ENCODE measurements at places on chromosomes 7 and 10.

- ATAC-seq: no peak
Measured at GRCh38 chr10:1061930-1062774, 6.0 kb downstream of the WDR37 start.

GRCh38 chr10:29710128-29710527 lies 75.4 kb upstream of the SVIL start:
- no peak for ATAC-seq

DNA sequence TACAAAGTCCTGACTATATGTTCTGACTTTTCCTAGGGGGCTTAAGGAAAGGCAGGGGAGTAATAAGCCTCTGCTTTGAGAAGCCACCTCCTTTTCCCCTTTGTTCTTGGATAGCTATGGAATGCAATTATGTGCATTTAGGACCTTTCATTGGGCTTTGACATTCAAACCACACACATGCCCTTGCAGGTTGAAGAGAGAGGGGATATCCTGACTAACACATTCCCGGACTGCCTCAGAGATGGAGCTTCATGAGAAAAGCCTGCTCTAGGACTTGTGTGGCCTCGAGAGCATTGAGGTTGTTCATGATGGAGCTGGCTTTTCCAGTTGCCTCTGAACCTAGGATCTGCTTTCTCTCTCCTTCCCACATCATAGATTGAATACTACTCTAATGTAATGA lies 694.5 kb downstream of the LRMDA start:
- no peak for ATAC-seq

DNA sequence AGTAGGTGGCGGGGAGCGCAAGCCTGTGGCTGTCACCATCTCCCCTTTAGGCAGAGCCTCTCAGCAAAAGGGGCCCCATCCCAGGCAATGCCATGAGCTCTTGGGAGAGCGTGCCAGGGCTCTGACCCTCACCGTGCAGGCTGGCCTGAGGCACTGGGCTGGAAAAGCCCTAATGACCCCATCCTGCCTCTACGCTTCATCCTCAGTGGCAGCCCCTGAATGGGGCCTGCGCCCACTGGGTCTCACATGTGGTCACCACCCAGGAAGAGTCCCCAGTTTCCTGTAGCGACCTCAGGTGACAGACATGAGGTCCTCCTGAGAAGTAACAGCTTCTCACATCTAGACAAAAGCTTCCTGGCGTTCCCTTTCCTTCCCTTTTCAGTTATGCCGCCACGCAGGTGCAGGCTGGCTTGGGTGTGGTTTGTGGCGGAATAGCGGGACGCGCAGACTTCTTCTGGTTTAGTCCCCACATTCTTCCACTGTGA lies 59.2 kb downstream of the CLEC2L start:
- no peak for ATAC-seq

DNA sequence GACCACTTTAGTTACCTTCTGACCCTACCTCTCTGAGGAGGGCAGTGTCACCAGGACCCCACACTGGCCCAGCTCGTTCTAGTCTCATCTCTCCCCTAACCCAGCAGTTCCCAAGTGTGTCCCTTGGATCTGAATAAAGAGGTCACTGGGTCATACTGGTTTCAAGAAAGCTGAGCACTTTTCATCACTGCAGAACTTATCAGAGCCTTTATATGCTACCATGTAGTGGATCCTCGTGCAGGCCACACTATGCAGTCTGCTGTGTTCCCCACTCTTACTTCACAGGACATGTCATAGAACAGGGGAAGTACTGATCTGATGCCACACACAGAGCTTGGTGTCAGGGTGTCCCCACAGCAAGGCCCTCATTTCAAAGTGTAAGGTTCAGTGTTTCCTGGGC lies 113.8 kb downstream of the GFRA1 start:
- no peak for ATAC-seq

- no peak for ATAC-seq
Measured at GRCh38 chr7:82729172-82730030, 285.8 kb upstream of the CACNA2D1 start.

- no peak for ATAC-seq
Measured at GRCh38 chr10:127715782-127716378, 21.1 kb upstream of the FOXI2 start.

DNA sequence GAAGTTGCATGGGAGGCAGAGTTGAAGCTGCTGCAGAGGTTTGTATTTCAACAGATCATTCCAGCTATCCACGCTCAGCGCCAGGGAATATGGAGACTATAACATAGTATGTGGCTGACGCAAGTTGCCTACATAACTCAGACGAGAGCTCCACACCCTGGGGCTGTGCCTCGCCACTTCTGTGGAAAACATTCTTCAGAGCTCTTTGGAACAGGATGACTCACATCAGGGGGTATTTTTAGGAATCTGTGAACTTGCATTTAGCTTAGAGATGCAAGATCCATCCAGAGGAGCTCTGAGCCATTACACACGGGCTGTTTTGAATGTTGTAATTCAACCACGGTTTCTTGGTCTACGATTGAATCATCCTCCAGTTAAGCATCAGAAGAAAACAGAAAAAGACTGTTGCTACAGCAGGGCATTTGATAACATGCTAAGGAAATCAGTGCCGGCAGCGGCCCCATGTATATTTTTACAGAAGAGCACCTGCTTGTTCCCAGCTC lies 481.5 kb upstream of the AKR1E2 start:
- ATAC-seq: peak; percentile 74

DNA sequence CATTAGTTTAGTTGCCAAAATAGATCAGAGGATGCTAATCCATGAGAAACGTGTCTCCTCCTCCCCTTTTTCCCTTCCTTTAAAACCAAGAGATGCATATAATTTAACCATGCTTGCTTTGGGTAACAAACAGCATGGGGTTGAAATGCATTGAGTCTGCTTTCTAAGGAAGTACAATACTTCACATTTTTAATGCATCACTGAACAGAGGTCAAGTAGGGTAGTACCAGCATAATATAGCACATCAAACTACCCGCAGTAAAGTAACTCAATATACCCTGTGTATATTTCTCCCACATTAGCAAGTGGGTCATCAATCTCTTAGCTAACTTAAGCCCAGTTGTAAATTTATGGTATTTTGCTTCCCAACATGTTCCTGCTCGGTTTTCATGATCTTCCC lies 239.3 kb upstream of the SEMA3C start:
- ATAC-seq: no peak

- no peak for ATAC-seq
Measured at GRCh38 chr7:142420554-142421362, 162.9 kb upstream of the PRSS58 start.

DNA sequence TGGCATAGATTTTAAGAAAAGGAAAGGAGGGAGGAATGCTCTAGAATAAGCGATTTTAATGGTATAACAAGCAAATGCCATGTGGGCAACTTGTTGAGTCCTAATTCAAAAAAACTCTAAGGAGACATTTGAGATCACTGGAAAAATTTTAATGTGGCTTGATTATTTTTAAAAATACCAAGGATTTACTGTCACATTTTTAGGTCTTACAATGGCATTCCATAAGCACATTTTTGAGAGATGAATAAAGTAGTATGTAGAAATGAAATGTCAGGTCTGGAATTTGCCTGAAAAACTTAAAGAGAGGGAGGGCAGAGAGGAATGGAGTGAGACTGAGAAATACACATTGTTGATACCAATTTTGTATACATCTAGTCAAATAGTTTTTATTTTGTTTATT lies 20.3 kb downstream of the NCAPG2 start:
- ATAC-seq: no peak

GRCh38 chr7:27245798-27246691 lies 3.4 kb downstream of the EVX1 start:
- ATAC-seq: no peak

- no peak for ATAC-seq
Measured at GRCh38 chr10:33459602-33460001, 125.1 kb upstream of the NRP1 start.

GRCh38 chr10:119360181-119360921 lies 153.0 kb downstream of the GRK5 start:
- ATAC-seq: peak; percentile 30

- no peak for ATAC-seq
Measured at GRCh38 chr7:82699773-82700186, 256.2 kb upstream of the CACNA2D1 start.

DNA sequence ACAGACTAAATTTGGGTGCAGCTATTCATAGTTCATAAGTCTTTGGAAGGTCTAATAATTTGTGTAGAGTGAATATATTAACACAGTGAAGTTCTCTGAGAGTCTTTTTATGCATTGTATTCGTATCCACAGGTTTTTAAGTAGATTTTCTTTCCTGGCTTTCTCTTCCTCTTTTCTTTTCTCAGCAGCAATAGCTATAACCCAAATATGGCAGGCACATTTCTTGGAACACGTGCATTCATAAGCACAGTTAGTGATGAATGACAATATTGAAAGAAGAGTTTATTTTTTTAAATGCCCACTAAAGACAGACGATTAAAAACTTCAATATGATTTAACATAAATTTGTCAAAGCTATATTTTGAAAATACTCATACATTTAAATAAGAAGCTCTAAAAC lies 220.5 kb upstream of the MBL2 start:
- no peak for ATAC-seq

- peak; percentile 12 for ATAC-seq
Measured at GRCh38 chr10:13891128-13892000, 304.6 kb downstream of the PRPF18 start.

GRCh38 chr10:103192089-103192450 lies 1.0 kb downstream of the NT5C2 start:
- no peak for ATAC-seq

- peak; percentile 10 for ATAC-seq
Measured at GRCh38 chr10:89644691-89644966, 413 bp downstream of the PANK1 start.

DNA sequence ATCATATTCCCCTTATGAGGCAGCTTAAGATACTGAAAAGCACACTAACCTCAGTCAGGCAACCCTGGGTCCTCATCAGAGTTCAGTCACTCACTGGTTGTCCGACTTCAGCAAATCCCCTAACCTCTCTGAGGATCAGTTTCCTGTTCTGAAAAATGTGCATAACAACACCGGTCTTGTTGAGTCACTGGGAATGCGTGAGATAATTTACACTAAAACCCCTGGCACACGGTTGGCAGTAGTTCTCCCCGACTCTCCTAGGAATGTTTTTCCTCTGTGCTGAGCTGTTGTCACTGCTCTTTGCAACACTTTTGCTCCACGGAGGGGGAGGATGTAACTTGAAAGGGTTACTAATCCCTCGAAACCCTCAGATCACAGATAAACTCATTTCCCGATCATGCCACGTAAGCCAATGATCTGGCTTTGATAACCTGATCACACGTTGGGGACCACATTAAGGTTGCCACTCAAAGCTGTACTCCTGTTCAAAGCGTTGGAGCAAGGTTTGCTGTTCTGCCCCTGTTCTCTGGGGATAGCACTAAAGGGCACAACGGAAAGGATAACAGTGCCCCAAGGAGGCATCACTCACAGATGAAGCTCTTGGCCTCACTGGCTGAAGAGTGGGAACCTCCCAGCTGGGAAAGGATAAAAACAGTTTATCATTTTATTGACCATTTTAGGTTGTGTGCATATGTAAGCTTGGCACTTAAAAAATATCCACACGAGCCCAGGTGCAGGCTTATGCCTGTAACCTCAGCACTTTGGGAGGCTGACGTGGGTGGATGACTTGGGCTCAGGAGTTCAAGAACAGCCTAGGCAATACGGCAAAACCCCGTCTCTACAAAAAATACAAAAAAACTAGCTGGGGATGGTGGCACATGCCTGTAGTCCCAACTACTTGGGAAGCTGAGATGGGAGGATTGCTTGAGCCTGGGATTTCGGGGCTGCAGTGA lies 5.0 kb upstream of the RBM17 start:
- ATAC-seq: peak; percentile 78

GRCh38 chr7:45461026-45461425 lies 113.1 kb upstream of the ADCY1 start:
- no peak for ATAC-seq

GRCh38 chr7:134865001-134865845 lies 85.8 kb downstream of the CALD1 start:
- peak; percentile 55 for ATAC-seq

DNA sequence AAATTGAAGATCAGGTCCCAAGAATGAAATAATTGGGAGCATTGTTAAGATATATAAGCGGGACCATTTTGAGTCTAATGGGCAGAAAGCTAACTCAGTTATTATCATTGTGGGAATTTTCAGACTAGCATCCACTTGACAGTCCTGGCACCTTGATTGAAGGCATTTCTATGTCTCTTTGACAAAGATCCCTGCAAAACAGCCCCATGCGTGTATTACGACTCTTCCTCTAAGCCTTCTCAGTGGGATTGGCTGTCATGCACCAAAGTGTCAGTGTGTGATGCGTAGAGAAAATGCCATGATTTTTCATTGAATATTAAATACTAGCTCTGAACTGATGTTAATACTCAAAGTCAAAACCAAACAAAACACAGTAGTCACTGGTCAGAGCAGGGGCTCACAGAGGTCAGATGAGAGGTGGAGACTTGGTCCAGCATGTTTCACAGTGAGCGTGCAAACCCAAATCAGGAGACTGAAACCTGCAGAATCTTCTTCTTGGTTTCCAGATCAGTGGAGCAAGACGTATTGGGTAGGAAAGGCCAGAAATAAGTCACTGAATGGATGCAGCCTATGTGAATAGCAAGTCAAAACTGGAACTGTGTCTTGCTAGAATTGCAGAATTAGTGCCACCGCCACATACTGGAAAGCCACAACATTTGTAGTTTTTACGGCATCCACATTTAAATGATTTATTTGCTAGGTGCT lies 303.6 kb upstream of the AKR1E2 start:
- ATAC-seq: no peak

DNA sequence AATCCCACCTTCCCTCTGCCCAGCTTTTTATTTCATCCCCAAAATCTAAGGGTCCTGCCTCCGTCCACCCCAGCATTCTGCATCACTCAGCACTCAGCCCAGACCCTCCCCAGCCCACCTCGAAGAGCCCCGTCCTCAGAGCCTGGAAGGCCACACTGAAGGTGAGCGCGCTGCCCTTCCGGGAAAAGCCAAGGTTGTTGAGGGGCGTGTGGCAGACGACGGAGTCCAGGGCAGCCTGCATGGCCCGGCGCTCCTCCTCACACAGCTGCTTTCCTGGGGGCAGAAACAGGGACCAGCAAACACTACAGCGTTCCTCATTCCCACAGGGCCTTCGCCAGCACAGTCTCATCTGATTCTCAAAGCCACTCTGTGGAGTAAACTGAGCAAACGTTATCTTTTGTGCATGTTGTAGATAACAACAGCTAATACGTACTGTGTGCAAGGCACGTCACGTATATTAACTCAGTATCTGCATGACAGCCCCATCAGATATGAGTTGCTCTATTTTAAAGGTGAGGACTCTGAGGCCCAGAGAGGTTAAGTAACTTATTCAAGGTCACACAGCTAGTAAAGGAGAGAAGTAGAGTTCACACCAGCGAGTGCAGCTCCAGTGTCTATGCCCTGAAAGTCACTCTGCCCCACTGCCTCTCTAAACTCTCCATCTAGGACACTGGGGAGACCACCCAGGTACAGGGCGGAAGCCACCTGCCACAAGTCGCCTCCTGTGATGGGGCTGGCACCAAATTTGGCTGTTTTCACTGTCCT lies 2.8 kb downstream of the TRAPPC14 start:
- ATAC-seq: no peak

DNA sequence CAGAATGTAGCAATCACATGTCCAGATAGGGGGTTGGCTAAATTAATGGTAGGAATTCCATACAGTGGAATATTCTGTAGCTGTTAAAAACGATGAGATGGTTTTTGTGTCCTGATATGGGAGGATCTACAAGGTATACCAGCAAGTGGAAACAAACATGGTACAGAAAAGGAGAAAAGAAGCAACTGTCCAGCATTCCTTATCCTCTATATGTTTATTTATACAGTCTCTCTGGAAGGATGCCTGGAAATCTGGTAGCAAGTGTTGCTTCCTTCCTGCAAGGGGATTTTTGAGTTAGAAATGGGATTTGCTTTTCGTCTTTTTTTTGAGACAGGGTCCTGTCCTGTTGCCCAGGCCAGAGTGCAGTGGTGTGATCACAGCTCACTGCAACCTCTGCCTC lies 19.3 kb downstream of the IL15RA start:
- no peak for ATAC-seq

Measured in activated CD4-positive, CD25-positive, alpha-beta regulatory T cell treated with anti-CD3 and anti-CD28 coated beads, Interleukin-2, amount 50 U/mL, for 24 hours (primary cell).